ENCODE measurements at places on chromosomes 16 and 17. TPM values are rescaled to one million over a fixed set of nuclear protein-coding genes. Genes with fewer than 3 reads are reported as not detected.

GRCh38 chr16:19517424-19518089, 4.3 kb downstream of the GDE1 start:
- no peak overlapping the region for H3K4me3 ChIP-seq
- H3K36me3 ChIP-seq: peaks cover 38% of the 10 kb centered on the region
- no peak for DNase-seq

DNA sequence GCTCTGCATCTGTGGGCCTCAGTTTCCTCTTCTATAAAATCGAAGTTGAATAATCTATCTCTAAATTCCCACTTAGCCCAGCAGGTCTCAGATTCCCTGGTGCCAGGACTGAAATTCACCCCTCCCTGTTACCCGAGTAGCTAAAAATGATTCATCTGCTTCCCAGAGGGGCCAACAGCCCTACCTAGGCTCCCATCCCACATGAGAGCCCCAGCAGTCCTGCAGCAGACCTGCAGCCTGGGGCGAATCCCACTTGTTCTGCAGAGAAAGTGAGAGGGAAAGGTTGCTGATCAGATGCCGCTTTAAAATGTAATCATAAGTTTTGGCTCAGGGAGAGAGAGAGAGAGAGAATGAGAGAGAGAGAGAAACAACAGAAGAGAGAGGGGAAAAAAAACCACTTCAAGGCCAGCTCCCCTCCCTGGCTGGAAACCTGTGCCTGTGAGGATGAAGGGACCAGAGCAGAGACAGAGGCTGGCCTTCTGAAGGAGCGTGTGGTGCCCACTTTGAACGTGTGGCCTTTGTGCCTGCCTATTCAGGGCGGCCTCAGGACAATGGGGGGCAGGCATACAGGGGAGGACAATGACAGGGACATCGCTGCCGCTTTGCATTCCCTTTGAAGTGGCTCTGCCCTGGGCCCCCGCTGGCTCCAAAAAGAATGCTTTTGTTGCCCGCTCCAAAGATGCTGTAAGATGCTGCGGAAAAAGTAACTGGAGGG, 85.2 kb upstream of the NKD1 start:
- no peaks in the 10 kb centered on the region for H3K27me3 ChIP-seq
- no peak for DNase-seq
- no peak overlapping the region for H3K27ac ChIP-seq
- no peaks in the 10 kb centered on the region for H3K4me1 ChIP-seq
- no peaks in the 10 kb centered on the region for H3K36me3 ChIP-seq

Gene PLCD3
- total RNA-seq: 45.7 TPM

- DNase-seq: no peak
- H3K27me3 ChIP-seq: no peaks in the 10 kb centered on the region
- no peaks in the 10 kb centered on the region for H3K36me3 ChIP-seq
- no peak overlapping the region for H3K27ac ChIP-seq
Observed at GRCh38 chr16:82834151-82834815, 207.5 kb downstream of the CDH13 start.

Gene TP53TG3F
- not detected for total RNA-seq

GRCh38 chr16:84677849-84678248, 22.0 kb upstream of the USP10 start:
- DNase-seq: no peak
- H3K36me3 ChIP-seq: no peaks in the 10 kb centered on the region
- H3K27me3 ChIP-seq: no peaks in the 10 kb centered on the region

DNA sequence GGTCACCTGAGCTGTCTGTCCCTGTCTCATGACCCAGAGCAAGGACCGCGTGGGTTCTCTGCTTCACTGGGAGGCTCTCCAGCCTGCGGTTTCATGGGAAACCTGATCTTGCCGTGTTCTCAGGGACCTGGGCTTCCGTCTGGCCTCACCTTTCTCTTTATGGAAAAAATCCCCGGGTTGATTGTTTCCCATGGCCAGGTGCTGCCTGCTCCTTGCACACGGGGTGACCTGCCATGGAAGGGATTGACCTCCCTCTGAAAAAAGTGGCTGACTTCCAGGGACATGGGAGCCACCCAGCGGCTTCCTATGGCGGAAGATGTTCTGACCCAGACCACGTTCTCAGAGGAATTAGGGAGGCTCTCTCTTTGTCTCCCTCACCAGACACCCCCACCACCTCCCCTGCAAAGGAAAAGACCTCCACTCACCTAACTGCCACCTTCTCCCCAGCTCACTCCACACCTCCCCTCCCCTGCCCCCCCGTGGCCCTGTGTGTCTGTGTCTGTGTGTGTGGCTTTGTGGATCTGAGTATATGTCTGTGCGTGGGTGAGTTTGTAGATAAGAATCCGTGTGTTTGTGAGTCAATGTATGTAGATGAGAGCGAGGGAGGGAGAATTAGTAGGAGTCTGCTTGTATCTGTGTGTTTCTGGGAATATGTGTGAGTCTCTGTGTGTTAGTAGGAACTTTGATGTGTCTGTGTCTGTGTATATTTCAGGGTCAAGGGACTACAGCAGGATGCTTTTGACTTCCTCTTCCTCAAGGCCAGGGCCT, 154.6 kb downstream of the NTN1 start:
- no peaks in the 10 kb centered on the region for H3K4me1 ChIP-seq
- H3K27ac ChIP-seq: no peak overlapping the region
- H3K4me3 ChIP-seq: no peak overlapping the region
- DNase-seq: no peak
- H3K36me3 ChIP-seq: no peaks in the 10 kb centered on the region
- no peaks in the 10 kb centered on the region for H3K27me3 ChIP-seq

- H3K36me3 ChIP-seq: no peaks in the 10 kb centered on the region
- no peak for DNase-seq
- no peak overlapping the region for H3K4me3 ChIP-seq
- no peaks in the 10 kb centered on the region for H3K4me1 ChIP-seq
Observed at GRCh38 chr17:56587298-56587697, 6.2 kb upstream of the NOG start.

DNA sequence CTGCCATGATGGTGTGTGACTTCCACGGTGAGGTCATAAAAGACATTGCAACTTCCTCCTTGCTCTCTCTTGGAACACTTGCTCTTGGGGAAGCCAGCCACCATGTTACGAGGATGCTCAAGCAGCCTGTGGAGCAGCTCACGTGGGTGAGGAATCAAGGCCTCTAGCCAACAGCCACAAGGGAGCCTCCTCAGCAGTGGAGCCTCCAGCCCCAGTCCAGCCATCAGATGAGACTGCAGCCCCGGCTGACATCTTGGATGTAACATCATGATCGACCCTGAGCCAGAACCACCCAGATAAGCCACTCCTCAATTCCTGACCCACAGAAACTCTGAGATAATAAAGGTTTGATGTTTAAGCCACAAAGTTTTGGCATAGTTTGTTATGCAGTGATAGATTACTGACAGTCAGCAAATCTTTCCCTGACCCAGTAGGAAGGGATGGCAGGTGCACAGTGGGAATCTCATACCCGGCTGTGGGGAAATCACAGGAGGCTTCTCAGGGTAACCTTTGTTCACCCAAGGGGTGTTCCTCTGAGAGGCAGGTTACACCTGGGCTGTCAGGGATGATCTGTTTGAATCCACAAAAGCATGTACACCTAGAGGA, 23.3 kb upstream of the GINS2 start:
- H3K36me3 ChIP-seq: no peaks in the 10 kb centered on the region
- H3K27me3 ChIP-seq: peaks cover 2% of the 10 kb centered on the region
- DNase-seq: no peak
- no peak overlapping the region for H3K4me3 ChIP-seq
- H3K27ac ChIP-seq: no peak overlapping the region
- no peaks in the 10 kb centered on the region for H3K4me1 ChIP-seq

GRCh38 chr16:89581045-89581695, 5.6 kb downstream of the CPNE7 start:
- no peak overlapping the region for H3K27ac ChIP-seq
- H3K36me3 ChIP-seq: no peaks in the 10 kb centered on the region
- H3K27me3 ChIP-seq: peaks cover 15% of the 10 kb centered on the region
- H3K4me1 ChIP-seq: peaks cover 4% of the 10 kb centered on the region
- no peak for DNase-seq
- H3K4me3 ChIP-seq: no peak overlapping the region
